ENCODE measurements at places on chromosomes 12 and 14.

DNA sequence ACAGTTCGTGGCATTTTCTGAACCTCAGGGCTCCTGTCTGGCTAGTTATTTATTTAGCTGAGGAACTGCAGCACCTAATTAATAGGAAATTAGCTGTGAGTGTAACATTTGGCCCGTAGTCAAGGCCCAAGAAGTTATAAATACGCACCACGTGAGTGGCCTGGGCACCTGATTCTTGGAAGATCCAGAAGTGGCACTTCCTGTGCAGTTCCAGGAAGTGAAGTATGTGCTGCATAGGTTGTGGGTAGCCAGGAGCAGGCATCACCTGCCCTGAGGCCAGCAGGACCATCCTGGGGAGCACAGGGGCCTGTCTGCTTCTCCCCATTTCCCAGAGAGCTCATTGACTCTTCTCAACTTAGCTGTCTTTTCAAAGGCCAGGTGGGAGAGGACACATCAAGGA, 255.6 kb downstream of the NRXN3 start:
- no peak for DNase-seq

DNA sequence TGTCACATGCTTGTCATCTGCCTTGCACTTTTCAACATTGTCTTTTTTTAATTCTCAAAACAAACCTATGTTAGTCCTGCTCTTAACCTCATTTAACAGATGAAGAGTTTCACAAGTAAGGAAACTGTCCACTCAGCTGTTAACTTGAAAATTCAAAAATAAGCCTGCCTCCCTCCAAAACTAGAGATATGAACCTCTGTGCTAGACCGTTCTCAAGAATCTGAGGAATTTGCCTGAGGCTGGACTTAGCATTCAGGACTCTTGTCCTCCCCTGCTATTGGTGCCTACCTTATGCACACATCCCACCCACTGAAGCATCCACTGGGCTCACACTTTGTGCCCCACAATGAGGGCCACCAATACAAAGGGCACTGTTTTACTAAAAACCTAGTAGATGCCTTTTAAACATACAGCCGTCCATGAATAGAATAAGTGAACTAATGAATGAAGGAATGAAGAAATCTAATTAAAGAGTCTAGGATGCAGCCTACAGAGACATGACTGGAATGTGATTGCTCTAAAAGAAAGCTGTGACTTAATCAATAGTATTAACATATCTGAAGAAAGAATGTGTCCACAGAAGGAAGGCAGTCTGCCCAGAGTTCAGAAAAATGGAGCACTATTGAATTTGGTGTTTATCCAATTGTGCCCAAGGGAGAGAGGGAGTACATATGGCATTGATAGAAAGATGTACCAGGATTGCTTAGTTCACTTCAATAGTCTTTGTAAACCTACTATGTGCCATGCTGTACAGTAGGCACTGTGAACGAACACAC, 238.5 kb downstream of the SPTSSA start:
- no peak for DNase-seq

- DNase-seq: no peak
Measured at GRCh38 chr14:75822522-75823141, 159.2 kb downstream of the TGFB3 start.

- DNase-seq: no peak
Measured at GRCh38 chr14:29927376-29928116, at the start of gene PRKD1. Gene PRKD1 (minus strand): TSS chr14:29927847.

- DNase-seq: no peak
Measured at GRCh38 chr14:41302776-41303175, 303.9 kb upstream of the LRFN5 start.

DNA sequence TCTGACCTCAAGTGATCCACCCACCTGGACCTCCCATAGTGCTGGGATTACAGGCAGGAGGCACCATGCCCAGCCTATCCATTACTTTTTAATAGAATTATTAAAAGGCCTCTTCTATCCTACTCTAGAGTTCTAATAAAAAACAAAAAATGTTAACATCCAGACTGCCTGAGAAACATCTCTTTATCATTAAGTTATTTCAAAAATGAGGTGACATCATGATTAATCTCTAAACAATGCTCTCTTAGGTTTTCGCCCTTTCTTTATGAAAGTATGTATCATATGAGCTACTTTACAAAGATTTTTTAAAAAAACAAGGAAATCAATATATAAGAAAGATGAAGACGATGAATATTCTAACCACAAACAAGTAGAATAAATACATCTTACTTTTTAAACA, 52.6 kb downstream of the FGD6 start:
- no peak for DNase-seq

DNA sequence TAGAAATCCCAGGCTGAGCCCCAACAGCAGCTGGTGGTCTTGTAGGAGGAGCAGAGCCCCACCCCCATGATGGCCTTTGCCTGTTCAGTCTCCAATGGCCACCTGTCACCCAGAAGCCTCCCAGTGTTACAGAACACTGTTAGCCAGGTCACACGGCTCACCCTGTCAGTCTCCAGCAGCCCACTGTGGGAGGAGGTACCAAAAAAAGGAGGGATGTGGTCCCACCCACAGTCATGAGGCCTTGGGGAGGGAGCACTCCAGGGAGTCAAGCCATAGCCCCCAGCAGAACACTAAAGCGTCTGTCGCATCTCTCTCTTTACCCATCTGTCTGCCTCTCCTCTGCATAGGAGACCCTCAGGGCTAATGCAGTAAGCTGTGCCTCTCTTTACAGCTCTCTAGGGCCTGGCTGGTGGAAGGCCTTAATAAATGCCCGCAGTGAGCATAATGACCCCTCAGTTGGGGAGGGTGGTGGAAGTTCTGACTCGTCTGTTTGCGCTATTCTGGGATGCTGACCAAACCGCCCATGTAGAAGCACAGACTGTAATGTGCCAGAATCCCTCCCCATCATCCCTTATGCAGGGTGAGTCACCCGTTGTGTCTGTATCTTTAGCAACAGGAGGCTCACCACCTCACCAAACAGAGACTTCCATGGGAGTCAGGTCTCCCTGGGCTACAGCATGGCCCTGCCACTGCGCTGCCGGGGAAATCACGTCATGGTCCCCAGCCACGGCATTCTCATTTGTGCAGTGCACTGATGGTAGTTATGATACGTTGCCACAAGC, 14.6 kb downstream of the C14orf132 start:
- no peak for DNase-seq

GRCh38 chr14:48686650-48687049, 899.5 kb downstream of the RPS29 start:
- no peak for DNase-seq

DNA sequence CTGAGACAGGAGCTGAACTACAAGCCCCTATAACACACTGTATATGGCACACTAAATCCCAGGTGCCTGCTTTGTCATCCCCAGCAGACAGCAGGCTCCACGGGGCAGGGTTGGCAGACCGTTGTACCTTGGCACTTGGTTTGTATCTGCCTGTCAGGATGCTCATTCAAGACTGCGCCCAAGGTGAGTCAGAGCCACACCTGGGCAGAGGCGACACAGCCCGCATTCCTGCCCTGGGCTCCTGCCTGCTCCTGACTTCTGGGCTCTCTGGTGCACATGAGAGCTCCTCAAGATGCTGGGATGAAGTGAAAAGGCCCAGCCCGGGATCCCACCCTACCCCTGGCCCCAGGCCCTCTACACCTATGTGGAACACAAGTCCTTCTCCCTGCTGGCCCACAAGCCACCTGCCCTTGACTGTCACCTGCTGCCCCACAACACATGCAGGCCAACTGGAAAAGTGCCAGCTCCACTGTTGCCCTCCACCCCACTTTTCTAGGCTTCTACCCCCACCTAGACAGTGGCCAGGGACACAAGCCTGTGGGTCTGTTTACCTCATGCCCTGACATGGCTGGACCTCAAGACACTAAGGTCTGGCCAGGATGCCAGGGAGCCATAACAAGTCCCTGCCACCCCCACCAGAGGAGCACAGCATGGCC, 30.8 kb upstream of the PNMA1 start:
- DNase-seq: no peak

GRCh38 chr14:64337888-64338615, 43.9 kb upstream of the ESR2 start:
- no peak for DNase-seq

GRCh38 chr12:64912516-64913255, 88.2 kb downstream of the TBC1D30 start:
- DNase-seq: no peak

DNA sequence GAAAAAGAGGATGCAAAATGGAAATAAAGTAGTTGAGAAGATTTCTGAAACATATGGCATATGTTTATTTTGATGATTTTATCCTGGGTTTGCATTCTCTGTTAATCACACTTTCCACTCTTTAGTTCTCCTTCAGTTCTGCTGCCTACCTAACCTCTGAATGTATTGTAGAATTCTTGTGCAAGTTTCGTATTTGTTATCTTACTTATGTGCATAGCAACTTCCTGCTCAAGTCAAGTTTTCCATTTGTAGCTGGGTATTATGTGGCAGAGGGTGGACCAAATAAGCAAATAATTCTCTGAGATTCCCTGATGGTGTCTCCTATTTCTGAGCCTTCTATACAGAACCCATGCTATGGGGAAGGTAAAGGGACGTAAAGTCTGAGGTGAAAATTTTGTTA, 381.6 kb downstream of the FOXG1 start:
- no peak for DNase-seq

DNA sequence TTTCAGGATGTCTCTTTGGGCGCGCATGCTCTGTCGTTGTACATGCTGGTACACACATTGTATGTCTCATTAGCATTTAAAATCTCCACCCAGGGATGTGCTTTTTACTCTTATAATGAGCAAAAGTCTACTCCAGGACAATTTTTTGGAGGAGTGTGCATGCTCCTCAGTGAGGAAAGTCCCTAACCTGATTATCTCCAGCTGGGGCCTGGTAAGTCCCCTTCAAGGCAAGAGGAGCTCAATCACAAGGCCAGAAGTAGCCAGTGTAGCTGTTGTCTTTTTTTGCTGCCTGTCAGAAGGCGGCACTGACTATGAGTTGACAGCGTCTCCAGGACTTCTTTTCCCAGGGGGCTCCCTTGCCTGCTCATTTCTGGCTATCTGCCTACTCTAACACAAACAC, 218.3 kb upstream of the CNTN1 start:
- no peak for DNase-seq

GRCh38 chr12:48525332-48525731, at the start of gene OR8S1:
Gene OR8S1 (plus strand): TSS chr12:48525632. CDS start chr12:48525632, 0 bp downstream.
- no peak for DNase-seq

- DNase-seq: no peak
Measured at GRCh38 chr12:124097701-124098100, 124.7 kb downstream of the ZNF664 start.

- DNase-seq: no peak
Measured at GRCh38 chr12:15873556-15873955, 8.6 kb upstream of the STRAP start.

DNA sequence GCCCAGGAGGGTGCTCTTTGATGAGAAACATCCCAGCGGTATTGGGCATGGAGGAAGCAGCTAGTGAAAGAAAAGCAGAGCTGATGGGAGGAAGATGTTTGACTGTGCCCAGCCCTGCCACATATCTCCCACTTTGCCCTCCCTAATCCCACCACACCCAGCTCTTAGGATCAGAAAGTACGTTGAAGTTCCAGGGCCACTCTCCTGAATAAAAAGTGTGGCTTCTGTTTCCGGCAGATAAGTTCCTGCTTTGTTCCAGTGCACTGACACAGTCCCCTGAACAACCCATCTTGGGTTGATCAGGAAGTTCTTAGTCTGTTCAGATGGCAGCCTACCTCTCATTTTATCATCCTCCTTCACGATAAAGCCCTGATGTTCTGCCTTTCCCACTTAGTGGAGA, 16.5 kb downstream of the TPCN1 start:
- DNase-seq: no peak

DNA sequence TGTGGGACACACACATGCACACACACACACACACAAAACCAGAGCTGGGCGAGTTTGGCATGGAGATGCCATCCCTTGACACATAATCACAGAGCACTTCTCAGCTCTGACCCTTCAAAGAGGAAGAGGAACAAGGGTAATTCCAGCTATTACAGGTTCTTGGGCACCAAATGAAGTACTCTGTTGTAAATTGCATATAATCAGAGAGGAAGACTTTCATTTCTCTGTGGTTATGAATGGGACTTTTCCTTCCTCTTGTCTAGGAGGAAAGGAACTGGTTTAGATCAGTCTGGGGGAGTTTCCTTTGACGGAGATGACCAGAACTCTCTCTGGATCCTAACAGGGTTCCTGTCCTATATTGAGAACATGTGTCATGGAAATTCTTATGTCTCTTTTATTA, 26.4 kb upstream of the FGF6 start:
- DNase-seq: no peak

GRCh38 chr12:93011100-93011499, 82.0 kb upstream of the EEA1 start:
- no peak for DNase-seq

DNA sequence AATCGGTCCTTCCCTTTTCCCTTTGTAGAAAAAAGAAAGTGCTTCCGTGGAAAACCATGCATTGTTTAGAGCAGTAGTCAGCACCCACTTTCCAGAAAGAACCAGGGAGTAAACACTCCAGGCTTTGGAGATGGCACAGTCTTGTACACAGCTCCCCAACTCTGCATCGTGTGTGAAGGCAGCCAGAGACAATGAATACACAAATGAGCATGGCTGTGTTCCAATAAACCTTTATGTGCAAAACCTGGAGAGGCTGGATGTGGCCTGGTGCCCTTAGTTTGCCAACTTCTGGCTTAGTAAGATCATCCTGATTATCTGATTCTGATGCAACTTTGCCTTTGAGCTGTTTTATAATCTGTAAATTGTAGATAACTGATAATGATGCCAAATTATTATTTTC, 463.4 kb upstream of the TMEM132C start:
- no peak for DNase-seq

DNA sequence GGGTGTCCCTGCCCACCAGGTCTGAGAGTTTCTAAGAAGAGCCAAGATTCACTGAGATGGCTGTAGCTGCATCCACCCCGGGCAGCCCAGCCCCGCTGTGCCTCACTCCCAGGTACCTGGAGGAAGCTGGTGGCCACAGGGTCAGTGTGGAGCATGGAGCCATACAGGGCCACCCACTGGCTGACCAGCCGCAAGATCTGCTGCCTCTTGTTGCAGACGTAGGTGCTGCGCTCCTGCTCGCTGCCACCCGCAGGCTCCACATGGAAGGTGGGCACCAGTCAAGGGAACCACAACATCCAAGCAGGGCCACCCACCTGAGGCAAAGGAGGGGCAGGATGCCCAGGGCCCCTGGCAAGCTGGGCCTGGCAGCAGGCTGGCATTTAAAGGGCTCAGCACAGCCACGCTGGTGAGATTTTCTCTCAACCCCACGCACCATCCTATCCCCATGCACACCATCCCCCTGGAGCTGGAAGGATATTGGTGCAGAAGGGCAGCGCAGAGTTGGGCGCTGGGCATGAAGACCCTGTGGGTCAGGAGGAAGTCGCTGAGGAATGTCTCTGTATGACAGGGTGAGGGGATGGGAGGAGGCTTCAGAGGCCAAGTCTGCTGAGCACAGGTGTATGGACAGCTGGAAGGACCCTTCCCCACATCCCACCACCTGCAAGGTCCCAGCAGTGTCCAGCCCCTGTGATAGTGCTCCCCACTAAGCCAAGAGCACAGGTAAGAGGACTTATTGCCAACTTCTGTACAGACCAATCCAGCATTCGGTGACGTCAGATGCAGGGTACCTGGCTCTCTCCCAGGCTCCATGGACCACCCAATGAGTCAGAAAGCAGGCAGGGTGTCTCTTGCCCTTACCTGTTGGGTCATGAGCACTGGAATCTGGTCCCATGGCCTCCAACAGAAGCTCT, 10.8 kb downstream of the RAPGEF3 start:
- no peak for DNase-seq

- DNase-seq: no peak
Measured at GRCh38 chr12:94628819-94629472, 21.4 kb downstream of the TMCC3 start.

GRCh38 chr12:4270016-4270830, 3.3 kb upstream of the CCND2 start:
- DNase-seq: no peak
